Stimulated activated CD8-positive, alpha-beta memory T cell treated with anti-CD3 and anti-CD28 coated beads, Interleukin-4, amount 100 ng/mL, for 24 hours (primary cell): ENCODE measurements at places on chromosomes 6 and 20.

- no peak for DNase-seq
Observed at GRCh38 chr6:166052837-166053236, 114.8 kb downstream of the TBXT start.

DNA sequence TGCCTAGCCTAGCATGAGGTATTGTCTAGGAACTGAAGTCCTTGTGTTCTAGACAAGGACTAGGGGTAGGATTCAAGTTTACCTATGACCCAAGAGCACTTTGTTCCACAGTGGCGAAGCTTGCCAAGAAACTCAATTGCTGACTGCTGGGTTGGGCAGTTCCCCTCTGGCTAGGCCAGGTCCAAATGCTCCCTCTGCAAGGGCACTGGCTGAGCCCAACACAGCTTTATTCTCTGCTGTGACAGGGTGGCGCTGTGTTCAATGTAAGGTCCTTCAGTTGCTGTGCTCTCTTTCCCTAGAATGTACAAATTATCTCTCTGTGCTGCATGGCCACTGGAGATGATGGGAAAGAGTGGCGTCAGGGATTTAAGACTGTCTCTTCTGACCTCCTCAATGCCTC, 950.8 kb downstream of the HACE1 start:
- DNase-seq, result no peak

DNA sequence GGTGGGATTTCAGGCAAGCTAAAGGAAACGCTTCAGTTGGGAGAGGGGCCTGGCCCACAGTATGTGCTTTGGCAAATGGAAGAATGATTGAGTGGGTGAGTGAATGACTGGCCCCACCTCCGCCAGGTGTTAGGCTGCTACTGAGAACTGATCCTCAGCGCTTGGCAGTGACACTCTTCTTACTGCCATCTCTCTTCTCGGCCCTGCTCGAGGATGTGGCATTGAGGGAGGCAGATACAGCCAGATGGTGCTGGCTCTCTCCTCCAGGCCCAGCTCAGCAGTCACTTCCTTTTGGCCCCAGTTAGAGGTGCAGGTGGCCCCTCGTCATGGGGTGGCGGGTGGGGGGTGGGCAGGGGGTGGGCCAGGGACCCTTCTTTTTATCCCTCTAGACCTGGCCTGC, 38.9 kb upstream of the KCNK5 start:
- no peak for DNase-seq

- DNase-seq, result no peak
Observed at GRCh38 chr6:144722925-144723324, 437.8 kb downstream of the UTRN start.

DNA sequence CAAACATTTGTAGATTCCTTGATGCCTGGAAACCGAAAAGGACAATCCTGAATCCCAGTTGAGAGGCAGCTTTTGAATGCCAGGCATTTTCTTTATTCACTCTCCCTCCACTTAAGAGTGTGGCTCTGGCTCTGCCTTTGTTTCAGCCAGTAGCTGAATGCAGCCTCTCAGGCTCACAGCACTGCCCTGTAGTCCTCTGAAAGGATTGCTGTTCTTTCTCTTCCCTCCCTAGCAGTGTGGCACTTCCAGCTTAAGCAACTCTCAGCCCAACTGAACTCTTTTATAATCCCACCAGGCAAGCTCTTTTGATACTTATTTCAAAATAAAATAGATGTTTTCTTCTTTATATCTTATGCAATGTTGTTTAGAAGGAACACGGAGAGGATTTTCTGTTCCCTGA, 415.6 kb downstream of the GJA1 start:
- DNase-seq, result no peak

GRCh38 chr20:10935658-10936402, 262.0 kb upstream of the JAG1 start:
- no peak for DNase-seq

- DNase-seq, result no peak
Observed at GRCh38 chr6:38943964-38944363, 104.6 kb upstream of the GLP1R start.

GRCh38 chr6:71486461-71486860, 197.8 kb downstream of the OGFRL1 start:
- DNase-seq, result no peak

DNA sequence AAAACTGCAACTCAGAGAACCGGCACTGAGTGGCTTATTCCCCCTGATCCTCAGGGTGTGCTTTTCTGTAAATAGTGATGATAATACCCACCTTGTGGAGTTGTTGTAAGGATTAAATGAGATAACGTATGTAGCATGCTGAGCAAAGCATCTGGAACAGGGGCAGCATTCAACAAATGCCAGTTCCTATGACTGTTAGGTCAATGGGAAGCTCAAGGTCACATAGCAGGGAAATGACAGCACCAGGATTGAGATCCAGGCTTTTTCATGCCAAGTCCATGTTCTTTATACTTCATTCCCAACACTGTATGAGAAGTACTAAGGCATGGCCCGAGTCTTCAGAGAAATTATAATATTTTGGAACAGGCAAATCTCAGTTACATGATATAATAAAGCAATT, 5.1 kb downstream of the RCAN2 start:
- no peak for DNase-seq

GRCh38 chr6:150150821-150151646, 8.2 kb downstream of the PPP1R14C start:
- no peak for DNase-seq

GRCh38 chr6:90432041-90432775, 135.6 kb upstream of the BACH2 start:
- no peak for DNase-seq

DNA sequence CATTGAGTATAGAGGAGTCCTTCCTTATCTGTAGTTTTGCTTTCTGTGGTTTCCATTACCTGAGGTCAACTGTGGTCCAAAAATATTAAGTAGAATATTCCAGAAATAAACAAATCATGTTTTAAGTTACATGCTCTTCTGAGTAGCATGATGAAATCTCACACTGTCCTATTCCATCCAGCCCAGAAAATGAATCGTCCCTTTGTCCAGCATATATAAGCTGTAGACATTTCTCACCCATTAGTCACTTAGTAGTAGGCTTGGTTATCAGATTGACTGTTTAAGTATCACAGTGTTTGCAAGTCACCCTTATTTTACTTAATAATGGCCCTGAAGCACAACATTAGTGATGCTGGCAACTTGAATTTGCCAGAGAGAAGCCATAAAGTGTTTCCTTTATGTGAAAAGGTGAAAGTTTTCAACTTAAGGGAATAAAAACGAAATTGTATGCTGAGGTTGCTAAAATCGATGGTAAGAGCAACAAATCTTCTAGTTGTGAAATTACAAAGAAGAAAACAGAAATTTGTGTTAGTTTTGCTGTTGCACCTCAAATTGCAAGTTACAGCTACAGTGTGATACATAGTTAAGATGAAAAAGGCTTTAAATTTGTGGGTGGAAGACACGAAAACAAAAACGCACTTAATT, 198.6 kb upstream of the SIM1 start:
- no peak for DNase-seq

DNA sequence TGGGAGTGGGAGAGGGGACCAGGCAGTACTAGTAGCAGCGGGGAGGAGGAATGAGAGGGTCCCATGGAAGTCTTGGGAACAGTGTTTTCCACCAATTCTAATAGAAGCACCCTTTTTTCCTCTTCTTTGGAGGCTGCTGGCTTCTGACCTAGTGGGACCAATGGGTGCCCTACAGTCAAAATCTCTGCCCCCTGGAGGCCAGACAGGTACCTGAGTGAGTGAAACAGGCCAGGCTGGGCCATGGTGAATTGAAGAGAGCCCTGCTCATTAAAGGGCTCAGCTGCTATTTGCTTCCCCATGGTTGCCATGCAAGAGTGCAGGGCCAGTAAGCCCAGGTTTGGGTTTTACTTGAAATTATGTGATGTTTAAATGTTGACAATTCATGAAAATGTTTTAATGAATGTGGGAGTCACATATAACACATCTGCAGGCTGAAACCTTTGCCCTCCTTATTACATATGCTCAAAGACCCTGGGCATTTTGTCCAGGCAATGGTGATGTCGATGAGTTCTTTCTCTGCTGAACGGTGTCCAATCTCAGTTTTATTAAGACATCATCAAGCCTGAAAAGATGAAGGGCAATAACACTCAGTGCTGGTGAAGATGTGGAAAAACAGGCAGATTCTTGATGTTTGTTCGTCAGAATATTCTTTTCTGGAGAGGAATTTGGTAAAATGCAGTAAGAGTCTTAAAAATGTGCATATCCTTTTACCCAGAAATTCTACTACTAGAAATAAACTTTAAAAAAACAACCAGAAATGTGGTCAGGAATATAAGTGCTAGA, 42.3 kb upstream of the OCSTAMP start:
- DNase-seq, result no peak

- DNase-seq, result no peak
Observed at GRCh38 chr6:31299947-31300346, 28.1 kb upstream of the HLA-C start.

DNA sequence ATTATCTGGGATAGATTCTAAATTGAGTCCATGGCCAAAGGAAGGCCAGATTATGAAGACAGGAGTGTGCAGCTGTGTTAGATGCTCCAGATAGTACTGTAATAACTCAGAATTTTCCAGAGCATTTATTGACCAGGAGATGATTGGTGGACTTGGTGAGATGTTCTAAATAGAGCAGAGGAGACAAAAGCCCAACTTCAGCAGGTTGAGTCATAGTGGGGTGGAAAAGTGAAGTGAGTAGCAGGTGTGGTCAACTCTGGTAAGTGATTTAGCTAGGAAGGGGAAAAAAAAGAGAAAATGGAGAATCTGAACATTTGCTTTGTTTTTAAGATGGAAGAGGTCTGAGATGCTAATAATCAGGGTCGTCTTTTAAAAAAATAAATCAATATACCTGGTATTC, 227.4 kb downstream of the TMEM200A start:
- DNase-seq, result no peak

- no peak for DNase-seq
Observed at GRCh38 chr6:149366267-149366921, 33.7 kb upstream of the SUMO4 start.

DNA sequence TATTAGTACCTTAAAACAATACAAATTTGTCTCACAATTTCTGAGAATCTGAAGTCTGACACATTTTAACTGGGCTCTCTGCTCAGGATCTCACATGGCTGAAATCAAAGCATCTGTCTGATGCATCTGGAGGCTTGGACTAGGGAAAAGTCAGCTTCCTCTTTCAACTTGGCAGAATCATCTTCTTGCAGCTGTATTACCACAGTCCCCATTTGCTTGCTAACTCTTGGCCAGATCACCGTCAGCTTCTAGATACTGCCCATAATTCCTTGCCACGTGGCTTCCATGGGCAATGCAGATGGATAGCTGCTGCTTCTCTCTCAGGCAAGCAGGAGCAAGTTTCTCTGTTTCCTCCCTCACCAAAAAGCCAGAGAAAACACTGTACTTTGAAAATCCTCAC, 1106.4 kb upstream of the CITED2 start:
- no peak for DNase-seq

GRCh38 chr6:79430913-79431536, 106.2 kb downstream of the LCA5 start:
- DNase-seq, result no peak

GRCh38 chr6:20055916-20056315, 156.4 kb downstream of the MBOAT1 start:
- DNase-seq, result no peak

DNA sequence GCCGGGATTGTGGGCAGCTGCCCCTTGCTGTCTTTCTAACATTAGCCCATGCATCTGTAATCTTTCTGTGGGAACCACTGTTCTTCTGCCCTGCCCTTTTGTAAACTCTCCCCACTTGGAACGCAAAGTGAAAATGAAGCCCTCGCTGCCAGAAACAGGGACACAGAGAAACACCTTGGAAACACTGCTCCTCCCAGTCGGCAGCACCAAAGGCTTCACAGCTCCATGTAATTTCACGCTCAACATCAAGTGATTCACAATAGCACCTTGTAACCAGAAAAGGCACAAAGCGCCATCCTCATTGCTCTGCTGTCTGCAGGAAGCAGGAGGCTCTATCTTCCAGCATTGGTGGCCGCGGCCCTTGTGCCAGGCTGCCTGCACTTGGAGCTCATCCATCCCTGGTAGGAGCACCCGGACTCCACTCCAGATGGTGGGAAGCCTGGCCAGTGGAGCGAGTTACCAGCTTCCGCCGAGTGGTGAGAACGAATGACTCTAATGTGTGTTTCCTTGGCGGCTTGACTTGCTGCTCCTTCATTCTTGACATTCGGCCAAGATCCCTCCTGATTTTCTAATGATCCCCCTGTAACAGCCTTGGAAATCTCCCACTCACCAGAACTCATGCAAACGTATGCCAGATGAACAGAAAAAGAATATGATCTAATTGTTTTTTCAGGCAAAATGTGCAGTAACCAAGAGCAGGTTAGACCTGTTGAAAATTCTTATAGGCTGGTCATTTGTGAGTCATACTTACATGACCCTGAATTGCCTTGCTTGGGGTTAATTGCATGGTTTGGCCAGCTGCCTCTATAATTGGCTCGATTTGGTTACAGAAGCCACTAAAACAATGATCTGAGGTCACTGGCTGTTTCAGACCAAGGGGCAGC, 169.1 kb upstream of the CDYL start:
- no peak for DNase-seq

DNA sequence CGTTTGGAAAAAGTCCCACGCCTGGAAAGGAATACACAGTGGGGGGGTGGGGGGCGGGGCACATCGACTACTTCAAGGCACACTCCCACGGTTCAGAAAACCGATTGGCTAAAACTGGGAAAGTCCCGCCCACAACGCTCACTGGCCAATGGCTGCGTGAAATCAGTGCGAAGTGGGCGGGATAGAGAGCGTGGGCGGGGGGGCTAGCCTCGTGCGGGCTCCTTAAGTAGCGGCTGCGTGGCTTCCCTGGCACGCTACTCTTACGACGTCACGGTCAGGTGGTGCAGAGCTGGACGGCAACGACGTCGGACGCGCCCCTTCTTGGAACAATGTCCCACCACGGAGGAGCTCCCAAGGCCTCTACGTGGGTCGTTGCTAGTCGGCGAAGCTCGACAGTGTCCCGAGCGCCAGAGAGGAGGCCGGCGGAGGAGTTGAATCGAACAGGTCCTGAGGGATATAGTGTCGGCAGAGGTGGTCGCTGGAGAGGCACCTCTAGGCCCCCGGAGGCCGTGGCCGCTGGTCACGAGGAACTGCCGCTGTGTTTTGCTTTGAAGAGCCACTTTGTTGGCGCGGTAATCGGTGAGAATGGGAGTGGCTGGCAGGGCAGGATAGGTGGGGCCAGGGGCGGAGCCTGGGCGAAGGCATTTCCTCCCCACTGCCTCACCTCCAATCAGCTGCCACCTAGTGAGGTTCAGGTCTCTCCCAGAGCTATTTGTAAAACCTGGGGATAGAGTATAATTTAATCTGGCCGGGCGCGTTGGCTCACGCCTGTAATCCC, at the start of gene DDX43:
Gene DDX43 (plus strand): TSS at position 252 of the 778 bp plus-strand sequence. CDS start 78 bp downstream, at position 330.
- DNase-seq, result no peak

DNA sequence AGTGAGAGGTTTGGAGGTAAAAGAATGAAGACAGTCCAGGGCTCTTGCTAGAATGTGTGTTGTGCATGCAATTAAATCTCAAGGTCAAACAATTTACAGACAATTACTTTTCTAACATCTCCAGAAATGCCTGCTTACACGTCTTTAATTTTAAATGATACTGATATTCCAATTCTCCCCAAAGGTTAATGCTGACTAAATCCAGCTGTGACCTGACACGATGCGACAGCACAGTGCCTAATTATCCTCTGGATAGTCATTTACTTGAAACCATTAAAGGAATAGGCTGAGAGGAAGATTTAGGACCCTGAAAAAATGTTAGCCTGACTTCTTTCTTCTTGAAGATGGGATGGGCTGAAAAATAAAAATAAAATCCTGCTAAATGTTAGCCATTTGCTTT, 178.2 kb upstream of the MMS22L start:
- no peak for DNase-seq

- DNase-seq, result peak; percentile 28
Observed at GRCh38 chr6:27545271-27546046, 72.6 kb upstream of the ZNF184 start.
